ENCODE measurements at places on chromosomes 3 and 15.

DNA sequence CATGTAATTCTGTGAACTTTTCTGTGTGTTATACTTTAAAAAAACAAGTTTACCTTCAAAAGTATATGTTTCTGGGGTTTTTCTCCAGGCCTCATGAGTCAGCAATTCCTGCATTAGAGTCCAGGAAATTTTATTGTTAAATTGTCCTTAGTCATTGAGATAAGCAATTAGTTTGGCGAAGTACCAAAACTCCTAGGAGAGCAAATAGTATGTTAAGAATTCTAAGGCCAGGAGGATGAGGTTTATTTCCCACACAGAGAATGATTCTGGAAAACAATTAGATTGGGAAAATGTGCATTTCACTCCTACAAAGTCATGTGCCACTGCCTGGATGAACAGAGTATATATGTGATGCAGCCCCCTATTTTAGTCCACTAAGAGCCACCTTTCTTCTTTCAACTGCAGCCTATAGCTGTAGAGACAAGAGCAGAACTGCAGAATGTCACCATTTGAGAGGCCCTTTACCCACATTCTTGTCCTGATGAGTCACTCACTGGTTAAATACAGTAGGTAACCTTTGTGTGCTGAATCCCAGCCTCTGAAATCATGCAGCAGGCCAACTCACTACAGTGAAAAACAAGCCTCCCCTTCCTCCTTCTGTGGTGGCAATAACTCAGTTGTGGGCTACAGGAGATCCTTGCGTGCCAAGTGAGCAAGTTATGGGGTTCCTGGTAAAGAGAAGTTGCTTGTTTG is 452.8 kb upstream of the THBS1 start:
- no peak for DNase-seq

DNA sequence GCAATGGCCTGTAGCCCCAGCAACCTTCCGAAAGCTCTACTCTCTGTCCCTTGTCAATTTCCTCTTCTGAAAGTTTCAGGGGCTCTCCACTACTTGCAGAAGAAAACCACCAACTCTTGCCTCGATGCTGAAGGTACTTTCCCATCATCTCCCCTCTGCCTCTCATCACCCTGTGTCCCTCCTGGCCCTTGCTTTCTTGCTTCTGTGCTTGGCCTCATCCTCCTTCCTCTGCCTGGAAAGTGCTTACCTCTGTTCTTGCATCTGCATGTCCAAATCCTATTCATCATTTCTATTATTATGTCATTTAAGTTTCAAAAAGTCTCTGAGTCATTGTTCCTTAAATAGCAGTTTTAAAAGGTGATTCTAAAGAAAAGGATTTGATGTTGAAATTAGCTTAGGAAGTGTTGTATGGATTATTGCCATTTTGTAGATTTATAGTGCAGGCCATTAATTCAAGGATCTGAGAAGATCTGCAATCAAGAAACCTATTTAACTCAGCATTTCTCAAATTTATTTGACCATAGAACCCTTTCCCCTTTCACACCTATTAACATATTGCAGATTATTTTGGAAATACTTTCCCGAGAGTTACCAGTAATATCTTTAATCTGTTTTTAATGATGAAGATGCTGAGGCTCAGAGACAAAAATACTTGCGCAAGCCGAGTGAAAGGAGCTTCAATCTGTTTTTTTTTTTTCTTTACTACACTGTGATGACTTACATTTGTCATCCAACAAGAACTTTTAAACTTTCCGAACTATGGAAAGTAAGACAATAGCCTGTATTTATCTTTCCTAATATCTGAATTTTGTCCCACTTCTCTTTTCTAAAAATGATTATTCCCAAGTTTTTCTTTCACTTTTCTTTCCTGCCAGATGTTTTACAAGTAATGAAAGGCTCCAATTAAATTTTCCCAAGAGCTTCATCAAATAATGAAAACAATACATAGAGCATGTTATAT is 22.3 kb upstream of the CFAP161 start:
- no peak for DNase-seq

- DNase-seq, result no peak
Measured at GRCh38 chr3:172161133-172161789, 121.9 kb downstream of the FNDC3B start.

- DNase-seq, result no peak
Measured at GRCh38 chr15:71332431-71333004, 217.2 kb downstream of the THSD4 start.

DNA sequence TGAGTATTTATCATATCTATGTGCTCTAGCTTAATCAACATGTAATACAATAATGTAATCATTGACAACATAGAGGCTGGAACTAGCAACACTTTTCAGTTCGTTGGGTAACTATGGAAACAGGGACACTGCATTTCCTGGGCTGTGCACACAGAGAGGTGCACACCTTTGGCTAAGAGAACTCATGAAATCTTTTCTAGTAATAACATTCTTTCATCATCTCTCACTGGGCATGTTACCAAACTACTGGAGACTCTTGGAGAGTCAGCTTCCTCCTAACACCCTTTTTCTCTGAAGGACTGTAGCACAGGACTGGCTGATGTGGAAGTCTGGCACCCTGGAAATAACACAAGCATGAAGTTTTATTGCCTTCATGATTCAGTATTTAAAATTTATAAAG is 135.6 kb downstream of the KCNMB2 start:
- DNase-seq, result no peak

GRCh38 chr3:192731233-192731632 is 3.9 kb upstream of the FGF12 start:
- no peak for DNase-seq

DNA sequence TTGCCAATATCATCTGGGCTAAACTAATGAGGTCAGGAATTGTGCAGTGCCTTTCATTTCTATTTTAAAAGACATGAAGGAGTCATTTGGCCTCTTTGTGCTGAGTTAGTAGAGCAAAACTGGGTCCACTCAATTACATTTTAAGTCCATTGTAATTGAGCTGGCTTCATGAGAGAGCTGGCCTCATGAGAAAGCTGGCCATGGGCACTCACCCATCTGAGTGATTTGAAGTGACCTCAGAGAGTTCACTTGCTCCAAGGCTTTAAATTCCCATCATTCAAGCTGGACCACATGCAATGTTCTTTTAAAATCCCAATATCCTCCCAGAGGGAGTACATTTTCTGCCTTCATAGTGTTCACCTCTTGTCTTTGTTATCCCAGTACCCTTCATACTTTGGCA is 335.9 kb upstream of the WNT5A start:
- no peak for DNase-seq

GRCh38 chr3:157317895-157318294 is 118.8 kb upstream of the PTX3 start:
- DNase-seq, result no peak

GRCh38 chr3:177441813-177442646 is 244.7 kb upstream of the TBL1XR1 start:
- no peak for DNase-seq

GRCh38 chr3:148833223-148833622 is 5.6 kb downstream of the CPB1 start:
- no peak for DNase-seq

- no peak for DNase-seq
Measured at GRCh38 chr3:153150991-153151390, 11.0 kb upstream of the RAP2B start.

DNA sequence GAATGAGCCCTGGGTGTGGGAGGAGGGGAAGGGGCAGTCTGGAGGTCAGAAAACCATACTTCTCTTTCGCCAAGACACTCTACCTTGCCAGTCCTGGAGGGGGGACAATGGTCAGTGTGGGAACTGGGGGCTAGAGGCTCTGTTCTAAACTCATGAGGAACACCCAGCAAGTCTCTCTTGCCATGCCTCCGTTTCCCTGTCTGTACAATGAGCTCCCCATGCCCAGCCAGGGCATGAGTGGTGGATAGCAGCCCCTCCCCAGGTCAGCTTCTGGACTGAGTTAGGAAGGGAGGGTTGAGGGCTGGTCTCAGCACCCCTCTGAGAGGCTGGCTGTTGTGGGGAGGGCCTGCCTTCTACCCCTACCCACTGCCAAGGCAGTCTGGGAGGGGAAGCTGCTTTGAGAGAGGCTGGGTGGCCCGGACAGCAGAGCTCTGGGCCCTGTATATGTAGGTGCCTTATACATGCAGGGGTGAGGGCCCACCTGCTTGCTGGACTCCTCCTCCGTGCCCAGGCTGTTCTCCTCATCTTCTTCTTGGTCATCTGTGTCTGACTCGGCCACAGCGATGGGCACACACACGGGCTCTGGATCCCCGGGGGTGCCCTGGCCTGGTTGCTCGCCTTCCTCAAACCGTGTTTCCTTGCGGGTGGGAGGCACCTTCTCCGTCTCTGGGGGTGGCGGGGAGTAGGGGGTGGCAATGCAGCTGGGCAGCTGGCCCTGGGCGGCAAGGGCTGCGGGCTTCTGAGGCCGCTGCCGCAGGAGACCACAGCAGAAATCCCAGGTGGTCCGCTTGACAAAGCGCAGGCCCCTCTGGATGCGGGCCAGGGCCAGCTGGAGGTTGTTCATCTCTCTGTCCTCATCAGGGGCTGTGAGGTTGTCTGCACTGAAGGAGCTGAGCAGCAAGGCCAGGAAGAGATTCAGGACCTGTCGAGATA is 68.8 kb downstream of the SCN5A start:
- DNase-seq, result no peak

Measured in stimulated activated CD8-positive, alpha-beta memory T cell treated with anti-CD3 and anti-CD28 coated beads, Interleukin-7, amount 100 ng/mL, for 1 hour (primary cell).